ENCODE measurements at places on chromosomes 12 and 14. TPM values are rescaled to one million over a fixed set of nuclear protein-coding genes. Genes with fewer than 3 reads are reported as not detected.

DNA sequence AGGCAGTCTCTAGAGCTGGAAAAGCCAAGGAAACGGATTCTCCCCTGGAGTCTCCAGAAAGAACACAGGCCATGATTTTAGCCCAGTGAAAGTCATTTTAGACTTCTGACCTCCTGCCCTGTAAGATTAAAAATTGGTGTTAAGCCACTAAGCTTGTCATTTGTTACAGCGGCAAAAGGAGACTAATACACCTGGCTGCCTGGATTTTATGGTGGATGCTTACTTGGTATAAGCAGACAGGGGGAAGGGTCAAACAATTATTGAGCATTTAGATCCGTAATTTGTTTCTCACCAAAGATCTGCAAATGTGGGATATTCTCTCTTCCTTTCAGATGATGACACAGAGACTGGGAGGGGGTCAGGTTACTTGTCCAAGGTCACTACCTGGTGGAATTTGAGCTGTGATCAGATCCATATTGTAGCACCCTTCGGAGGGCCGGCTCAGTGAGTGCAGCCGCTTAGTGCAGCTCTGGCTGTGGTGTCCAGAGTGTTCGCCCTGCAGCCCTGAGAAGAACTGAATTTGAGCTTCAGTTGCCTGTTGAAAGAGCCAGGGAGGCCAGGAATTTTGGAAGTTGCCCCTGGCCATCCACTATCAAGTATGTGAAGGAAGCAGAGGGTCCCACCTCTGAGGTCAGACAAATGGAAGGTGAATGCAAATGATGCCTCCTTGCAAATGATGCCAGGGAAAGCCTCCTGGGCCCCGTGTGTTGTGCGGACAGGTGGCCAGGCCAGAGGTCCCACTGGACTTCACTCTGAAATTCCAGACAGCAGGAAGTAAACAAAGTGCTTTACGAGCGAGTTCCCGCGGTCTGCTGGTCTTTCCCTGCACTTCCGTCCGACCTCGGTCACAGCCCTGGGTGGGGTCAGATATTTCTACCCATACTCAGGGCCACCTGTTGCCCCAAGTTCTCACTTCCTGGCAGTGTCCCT, 15.1 kb downstream of the GLRX5 start:
- no peak overlapping the region for H3K4me3 ChIP-seq
- peaks cover 11% of the 10 kb centered on the region for H3K4me1 ChIP-seq
- no peaks in the 10 kb centered on the region for H3K27me3 ChIP-seq
- DNase-seq, result no peak
- no peak overlapping the region for H3K27ac ChIP-seq

DNA sequence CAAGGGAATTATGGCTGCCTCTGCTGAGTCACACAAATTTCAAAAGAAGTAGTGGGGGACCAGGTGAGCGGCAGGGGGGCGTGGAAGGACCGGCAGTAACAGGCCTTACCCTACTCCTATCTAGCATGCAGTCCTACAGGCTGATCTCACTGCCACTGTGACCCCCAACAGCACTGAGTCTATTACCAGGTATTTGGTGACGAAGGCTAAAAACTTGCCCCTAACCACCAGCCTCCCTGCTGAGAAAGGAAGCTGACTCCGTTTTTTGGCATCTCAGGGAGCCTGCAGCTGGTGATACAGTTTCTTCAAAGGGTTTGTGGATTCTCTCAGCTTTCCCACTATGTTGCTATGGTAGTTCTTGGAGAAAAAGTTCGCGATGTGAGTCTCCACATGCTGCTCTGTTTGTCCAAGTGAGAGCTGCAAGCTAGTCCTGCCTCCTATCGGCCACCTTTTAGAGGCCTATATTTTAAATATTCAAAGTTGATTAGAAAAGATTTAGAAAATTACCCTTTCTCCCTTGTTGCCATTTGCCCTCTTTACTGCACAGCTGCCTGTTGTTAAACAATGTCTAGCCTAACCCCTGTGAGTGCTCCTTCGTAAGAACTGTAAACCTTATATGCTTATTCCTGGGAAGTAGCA, 57.1 kb upstream of the SLCO1B1 start:
- no peaks in the 10 kb centered on the region for H3K4me1 ChIP-seq
- H3K4me3 ChIP-seq, result no peak overlapping the region
- no peak for DNase-seq
- no peaks in the 10 kb centered on the region for H3K36me3 ChIP-seq
- no peaks in the 10 kb centered on the region for H3K27me3 ChIP-seq
- no peak overlapping the region for H3K27ac ChIP-seq

- no peak for DNase-seq
- H3K4me3 ChIP-seq, result no peak overlapping the region
- peaks cover 22% of the 10 kb centered on the region for H3K4me1 ChIP-seq
- no peak overlapping the region for H3K27ac ChIP-seq
Measured at GRCh38 chr14:34052658-34053014, 101.8 kb upstream of the EGLN3 start.

Gene RERG
- total RNA-seq, result not detected

- H3K27ac ChIP-seq, result no peak overlapping the region
- H3K36me3 ChIP-seq, result peaks cover 43% of the 10 kb centered on the region
- peaks cover 3% of the 10 kb centered on the region for H3K4me1 ChIP-seq
- no peaks in the 10 kb centered on the region for H3K27me3 ChIP-seq
- DNase-seq, result no peak
Measured at GRCh38 chr12:123398550-123399254, 14.8 kb downstream of the KMT5A start.
